ENCODE measurements at places on chromosomes 13 and 19.

DNA sequence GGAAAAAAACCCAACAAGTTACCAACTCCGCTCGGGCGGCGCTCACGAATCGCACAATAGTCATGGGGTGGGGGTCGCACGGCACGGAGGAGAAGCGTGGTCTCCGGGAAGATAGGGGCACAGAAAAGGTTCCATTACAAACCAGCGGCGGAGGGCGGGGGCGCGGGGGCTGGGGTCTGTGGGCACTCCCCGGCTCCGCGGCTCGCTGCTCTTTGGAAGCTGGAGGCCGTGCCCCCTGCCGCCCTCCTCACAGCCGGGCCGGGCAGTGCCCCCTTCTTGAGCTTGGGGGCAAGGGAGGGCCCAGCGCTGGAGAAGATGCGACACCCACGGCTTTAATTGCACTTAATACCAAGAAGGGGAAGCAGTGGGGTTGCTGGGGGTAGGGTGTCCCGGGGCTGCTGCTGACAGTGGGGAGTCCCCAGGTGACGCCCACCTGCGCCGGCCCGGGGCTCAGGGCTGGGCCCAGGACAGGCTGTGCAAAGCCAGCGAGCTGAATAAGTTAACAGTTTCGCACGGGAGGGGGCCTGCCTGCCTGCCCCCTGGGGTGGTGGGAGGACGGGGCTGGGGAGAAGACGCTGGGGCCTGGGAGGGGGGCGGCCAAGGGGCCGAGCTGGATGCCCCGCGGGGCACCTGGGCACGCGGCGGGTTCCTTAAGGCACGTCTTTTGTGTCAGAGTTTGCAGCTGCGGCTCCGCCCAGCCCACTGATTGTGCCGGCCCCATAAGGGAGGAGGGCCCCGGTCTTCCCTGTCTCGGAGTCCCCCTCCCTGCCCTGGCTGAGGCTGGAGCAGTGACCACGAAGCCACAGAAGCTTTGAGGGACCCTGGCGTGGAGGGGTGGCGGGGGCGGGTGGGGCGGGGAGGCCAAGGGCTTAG, 9.8 kb downstream of the DCAF15 start:
- no peak for DNase-seq

- DNase-seq: no peak
Measured at GRCh38 chr13:36369268-36370107, 23.3 kb upstream of the SPART start.

- DNase-seq: no peak
Measured at GRCh38 chr19:10118960-10119359, 739 bp downstream of the EIF3G start.

DNA sequence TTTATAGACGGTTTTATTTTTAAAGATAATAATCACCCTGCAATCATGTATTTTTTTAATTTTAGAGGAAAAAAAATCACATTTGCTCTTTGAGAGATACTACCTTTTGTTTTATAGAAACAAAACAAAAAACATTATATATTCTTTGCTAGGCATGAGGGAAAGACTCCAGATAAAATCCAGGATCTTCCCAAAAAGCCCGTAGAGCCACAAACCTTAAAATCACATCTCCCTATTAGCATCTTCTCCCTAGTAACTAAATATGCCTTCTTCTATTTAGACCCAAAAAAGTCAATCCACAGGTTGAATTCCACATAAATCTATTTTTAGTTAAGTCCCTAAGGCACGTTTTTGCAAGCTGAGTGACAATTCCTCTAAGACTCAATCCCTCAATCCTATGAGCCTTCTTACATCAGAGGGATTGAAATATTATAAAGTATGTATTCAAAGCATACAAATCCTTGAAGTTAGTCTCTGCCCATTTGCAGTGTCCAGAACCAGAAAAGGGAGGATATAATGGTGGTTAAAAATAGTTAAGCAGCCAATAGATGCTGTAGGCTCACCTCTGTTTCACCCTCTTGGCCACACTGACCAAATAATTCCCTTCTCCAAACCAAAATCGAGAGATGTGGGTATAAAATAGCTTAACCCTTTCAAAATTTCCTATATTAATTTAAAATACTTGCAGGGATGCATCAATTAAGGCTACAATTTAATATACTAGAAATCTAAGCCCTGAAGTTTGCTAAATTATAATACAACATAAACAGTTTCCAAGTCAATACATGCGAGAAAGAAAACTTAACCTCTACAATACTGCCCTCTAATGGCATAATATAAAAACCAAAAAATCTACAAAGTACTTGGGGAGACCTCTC, 64.0 kb downstream of the SERP2 start:
- peak; percentile 21 for DNase-seq

DNA sequence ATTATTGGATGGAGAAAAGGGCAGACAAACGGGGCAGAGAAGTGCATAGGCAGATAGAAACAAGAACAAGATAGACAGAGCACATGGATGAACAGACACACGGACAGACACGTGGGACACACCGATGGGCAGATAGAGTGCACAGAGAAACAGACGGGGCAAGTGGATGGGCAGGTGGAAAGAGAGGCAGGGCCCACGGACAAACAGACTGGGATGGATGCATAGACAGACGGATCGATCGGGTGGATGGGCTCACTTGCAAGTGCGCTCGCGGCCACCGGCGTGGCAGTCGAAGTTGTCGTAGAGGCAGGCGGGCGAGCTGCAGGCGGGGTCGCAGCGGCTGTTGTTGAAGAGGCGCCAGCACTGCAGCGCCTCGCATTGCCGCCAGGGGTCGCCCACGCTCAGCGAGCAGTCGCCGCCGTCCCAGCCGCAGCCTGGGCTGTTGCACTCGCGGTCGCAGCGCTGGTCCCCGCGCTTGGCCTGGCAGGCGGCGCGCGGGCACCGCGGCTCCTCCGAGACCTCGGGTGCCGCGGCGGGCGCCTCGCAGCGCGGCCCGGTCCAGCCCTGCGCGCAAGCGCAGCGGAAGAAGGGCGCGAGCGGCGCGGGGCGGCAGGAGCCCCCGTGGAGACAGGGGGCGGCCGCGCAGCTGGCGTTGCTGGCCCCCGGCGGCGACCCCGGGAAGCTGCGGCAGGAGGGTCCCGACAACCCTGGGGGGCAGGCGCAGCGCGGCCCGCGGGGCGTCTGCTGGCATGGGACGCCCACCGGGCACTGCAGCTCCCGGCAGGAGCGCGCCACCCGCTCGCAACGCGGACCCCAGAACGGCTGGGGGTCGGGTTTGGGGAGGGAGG, 23.3 kb downstream of the NOTCH3 start:
- DNase-seq: peak; percentile 77

DNA sequence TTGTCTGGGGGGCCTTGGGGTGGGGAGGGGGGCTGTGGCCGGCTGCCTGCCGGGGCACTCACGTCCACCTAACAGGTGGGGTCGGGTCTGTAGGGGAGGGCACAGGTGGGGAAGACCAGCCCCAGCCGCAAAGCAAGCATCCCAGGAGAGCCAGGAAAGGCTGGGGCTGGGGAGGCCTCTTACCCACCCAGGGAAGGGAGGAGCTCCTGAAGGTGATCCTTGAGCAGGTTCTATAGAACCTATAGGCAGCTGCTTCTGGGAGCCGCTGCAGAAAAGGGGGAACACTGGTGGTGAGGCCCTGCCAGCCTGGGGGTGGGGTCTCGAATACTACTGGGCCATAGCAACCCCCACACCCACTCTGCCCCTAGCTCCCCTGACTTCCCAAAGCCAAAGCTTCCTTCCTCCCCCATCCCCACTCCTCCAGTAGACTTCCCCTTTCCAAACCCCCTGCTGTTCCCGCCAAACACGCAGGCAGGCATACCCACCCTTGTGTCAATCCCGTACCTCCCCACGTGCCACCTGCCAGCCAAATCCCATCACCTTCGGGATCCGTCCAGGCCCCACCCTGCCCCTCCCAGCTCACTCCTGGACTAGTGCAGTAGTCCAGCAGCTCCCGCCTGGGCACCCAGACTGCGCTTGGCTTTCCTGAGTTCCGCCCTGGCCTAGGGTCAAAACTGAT, 5.6 kb downstream of the KLF16 start:
- no peak for DNase-seq

Data from NCI-H1436 (cell line).